ENCODE measurements at places on chromosomes 2 and 18.

DNA sequence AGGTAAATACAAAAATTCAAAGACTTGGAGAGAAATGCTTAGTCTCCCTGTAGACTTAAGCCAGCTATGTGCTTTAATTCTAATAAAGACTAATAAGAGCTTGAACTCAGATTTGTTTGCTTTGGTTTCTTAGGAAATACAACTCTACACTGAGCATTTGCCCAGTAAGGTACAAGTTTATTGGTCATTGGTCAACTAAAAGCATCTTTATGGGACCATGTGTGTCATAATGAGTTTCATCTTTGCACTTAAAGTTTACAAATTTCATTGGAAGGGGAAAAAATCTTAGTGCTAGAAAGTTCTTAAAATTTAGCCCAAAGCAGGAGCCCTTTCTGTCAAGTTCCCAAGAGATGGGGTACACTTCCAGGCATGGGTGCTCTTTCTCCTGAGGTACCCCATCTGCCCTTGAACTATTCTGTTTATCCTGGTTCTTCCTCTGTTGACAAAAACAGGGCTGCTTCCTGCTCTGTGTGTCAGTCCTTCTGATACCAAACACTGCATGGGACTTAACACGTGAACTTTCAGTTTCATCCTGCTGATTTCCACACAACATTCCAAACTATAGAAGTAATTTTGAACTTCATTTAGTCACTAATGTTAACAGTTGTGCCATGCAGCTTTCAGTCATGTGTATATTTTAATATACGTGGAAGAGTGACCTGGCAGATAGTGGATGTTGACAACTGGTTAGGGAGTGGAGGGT, 200.2 kb downstream of the TPGS2 start:
- DNase-seq: no peak

DNA sequence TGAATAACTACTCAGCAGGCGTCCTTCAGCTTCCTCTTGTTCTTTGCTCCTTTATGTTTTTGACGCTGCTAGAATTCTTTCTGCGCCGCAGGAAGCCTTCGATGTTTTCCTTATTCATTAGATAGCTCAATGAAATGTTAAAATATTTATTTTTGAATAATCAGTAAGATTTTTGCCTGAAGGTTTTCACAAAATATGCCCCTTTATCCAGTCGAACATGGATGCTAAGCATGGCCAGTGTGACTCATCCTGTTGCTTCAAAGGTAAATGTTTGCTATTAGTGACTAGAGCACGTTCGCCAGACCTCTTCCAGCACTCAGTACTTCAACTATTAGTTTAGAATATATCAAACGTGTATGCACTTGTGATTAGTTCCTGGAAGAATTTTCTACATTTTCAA, 7.6 kb upstream of the MEIS1 start:
- no peak for DNase-seq

- DNase-seq: peak; percentile 37
These were observed 369.6 kb upstream of the ID2 start for GRCh38 chr2:8312221-8312620.

DNA sequence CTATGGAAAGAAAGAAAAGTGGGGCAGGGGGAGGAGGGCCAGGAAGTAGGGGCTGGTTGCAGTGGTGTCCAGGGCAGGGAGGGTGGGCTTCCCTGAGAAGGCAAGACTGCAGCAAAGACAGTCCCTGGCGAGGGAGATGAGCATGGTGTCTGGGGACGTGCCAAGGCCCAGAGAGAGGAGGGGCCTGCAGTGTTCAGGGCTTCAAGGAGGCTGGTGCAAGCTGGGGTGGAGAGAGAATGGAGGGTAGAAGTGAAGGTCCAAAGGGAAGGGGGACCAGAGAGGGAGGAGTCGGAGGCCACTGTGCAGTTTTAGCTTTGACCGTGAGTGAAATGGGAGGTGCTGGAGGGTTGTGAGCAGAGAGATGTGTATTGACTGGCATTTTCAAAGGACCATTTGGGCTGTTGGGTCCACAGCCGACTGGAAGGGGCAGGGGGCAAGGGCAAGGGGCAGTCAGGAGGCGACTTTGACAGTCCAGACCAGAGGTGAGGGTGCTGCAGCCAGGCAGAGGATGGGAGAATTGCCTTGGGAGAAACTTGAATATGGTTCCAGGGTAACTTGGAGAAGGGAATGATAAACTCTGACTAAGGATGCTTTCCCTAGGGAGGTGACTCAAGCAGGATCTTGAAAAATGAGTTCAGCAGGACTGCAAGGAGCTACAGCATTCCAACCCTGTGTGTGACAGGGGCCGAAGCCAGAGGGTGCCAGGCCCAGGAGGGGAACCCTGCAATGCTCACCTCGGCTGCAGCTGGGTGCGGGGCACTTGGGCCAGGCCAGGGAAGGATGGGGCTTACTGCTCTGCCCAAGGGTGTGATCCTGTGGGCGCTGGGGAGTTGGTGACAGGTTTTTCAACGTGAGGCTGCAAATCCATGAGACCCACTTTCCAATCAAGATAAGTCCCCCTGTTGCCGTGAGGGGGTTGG, 177.1 kb upstream of the HAAO start:
- DNase-seq: no peak

- DNase-seq: no peak
These were observed 230.9 kb downstream of the GCA start for GRCh38 chr2:162574615-162575452.

DNA sequence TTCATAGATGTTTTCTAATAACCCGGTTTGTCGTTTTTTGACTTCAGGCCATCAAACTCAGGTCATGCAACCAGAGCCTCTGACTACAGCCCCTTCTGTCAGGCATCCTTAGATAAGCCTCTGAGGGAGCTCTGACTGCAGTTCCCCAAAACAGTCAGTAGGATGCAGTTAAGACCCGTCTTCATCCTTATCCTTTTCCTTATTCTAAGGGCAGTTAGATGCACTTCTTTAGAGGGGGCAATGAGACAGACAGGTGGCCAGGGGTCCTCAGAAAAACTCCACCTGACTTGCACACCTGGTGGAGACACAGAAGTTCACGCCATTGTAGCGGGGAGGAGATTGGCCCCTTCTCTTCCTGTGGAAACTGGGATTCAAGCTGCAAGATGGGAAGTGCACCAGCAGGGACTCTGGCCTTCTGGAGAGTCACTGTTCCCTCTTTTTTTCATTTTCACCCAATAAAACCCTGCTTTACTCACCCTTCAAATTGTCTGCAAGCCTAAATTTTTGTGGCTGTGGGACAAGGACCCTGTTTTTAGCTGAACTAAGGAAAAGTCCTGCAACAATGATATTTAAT, 104.8 kb upstream of the TFPI start:
- no peak for DNase-seq

DNA sequence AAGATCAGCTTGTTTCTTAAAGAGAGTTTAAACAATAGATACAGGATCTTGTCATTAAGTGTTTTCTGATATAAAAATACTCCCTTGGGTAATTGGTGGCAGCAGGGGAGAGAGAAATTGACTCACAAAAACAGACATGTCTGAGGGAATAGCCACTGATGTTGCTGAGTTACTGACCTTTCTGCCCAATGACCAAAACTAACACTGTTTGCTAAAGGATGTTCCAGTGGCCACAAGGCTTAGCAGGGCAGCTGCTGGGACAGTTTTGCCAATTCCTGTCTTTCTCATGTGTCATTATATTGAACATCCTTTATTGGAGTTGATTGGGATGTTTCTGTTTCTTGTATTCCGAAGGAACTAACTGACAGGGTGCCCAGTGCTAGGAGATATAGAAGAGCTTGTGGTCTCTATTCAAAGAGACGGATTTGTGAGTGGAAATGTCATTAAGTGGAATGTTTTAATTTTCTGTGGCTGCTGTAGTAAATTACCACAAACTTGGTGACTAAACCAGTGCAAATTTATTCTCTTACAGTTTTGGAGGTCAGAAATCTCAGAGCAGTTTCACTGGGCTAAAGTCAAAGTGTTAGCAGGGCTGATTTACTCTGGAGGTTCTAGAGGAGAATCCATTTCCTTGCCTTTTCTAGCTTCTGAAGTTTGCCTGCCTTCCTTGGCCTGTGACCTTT, 124.8 kb upstream of the RMDN2 start:
- no peak for DNase-seq

- DNase-seq: no peak
These were observed 241.8 kb upstream of the RAB12 start for GRCh38 chr18:8367217-8367988.

DNA sequence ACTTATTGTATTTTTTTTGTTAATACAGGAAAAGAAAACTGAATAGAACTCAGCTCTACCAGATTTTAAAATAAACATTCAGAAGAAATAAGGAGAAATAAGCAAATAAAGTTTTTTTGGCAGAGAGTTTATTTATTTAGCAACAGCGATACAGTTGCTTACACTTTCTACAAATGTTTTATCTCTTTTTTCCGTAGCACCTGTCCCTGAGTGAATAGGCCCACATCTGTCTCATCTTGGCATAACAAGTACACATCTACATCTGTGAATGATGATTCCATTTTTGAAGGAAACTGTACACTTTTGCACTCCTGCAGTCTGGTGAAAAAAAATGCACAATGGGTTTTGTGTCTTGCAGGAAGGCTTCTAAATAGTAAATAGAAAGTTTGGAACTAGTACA, 783.6 kb upstream of the ZEB2 start:
- no peak for DNase-seq

DNA sequence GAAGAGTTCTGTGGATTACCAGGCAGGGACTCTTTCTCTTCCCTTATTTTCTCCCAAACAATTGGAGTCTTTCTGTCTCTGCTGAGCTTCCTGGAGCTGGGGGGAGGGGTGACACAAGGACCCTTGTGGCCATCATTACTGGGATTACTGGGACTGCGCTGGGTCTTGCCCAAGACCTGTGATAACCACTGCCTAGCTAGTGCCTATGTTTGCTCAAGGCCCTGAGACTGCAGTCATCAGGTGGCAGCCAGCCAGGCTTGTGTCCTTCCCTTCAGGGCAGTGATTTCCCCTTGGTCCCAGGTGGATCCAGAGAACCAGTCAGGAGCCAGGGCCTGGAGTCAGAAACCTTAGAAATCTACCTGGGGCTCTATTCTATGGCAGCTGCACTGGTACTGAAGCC, 355.6 kb downstream of the PARD3B start:
- no peak for DNase-seq

DNA sequence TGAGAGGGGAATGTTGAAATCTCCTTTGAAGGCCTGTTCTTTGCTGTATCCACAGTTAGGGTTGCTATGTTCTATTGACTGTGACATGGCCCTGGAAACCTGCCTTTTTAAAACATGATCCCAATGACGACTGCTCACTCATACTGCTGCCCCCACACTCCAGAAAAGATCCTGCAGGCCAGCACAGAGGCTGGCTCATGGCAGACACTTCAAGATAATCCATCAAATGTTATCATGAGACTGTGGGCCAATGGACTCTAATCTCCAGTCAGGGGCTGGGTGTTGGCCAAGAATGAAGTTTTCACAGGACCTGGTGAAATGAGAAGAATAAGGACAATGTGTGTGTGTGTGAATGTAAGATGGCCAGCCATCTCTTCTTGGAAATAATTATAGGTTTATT, 59.0 kb upstream of the THOC1 start:
- DNase-seq: no peak

DNA sequence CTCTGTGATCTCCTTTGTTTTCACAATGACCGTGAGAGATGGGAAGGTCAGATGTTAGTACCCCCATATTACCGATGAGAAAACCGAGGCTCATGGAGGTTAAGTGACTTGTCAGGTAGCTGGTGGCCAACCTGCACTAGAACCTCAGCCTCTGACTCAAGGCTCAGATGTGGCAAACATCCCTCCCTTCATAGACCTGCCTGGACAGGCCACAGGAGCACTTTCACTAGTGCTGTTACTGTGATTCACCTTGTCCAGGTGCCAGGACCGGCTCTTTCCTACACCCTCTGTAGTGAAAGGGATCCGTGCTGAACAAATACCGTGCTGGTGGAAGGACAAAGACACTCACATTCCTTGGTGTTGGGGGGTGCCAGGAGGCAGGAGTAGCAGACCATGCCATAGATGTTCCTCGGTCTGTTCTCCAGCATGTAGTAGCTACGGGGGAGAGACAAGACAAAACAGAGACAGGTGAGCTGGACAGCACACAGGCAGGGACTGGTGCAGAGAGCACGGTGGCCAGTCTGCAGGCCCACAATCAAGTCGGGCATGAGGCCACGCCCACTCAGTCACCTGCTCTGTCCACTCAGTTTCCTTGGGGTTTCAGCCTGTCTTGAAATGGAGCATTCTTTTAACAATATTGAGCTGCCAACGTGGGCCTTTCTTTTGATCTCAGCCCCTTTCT, 65.9 kb downstream of the EDAR start:
- no peak for DNase-seq

- no peak for DNase-seq
These were observed 34.5 kb downstream of the ARL4C start for GRCh38 chr2:234462218-234462992.

DNA sequence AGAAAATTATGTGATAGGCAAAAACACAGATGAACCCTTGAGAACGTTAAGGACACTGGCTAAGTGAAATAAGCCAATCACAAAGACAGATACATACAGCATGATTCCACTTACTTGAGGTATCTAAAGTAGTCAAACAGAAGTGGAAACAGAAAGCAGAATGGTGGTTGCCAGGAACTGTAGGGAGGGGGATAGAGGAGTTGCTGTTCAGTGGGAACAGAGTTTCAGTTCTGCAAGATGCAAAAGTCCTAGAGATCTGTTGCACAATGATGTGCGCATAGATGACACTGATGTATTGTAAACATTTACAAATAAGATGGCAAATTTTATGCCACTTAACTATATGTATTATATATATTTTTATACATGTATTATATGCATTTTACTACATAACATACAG, 59.7 kb downstream of the POLE4 start:
- DNase-seq: no peak

GRCh38 chr2:21250673-21251072, 126.9 kb downstream of the TDRD15 start:
- no peak for DNase-seq

DNA sequence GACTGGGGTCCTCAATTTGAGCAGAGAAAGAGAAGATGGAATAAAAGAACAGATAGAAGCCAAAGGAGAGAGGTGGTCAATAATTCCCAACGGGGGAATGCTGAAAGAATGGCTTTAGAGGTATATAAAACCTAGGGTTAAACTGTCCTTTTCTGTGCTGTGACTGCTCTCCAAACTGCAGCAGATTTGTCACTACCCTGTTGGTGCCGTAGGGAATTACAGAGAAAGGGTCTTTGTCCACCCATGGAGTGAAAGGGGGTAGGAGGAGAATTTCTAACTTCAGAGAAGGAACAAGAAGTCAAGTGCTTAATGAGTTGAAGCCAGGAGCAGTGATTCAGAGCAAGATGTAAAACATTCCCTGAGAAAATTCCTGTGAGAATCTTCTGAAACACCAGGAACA, 486.5 kb downstream of the NUP35 start:
- no peak for DNase-seq

- no peak for DNase-seq
These were observed 164.9 kb downstream of the SMAD7 start for GRCh38 chr18:48785736-48786454.

DNA sequence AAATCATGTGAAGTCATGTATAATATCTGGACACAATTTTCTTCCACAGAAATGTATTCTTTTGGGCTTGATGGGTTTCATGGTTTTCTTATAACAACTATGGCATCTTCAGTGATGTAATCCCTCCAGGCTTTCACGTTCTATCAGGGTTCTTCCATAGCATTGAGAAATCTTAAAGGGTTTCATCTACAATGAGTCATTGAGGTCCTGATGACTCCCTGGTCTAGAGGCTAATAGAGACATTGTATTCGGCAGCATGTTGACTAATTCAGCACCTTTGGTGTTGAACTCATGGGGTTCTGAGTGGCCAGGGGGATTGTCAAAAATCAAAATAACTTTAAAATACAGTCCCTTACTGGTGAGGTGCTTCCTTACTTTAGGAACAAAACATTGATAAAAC, 614.0 kb upstream of the CRIM1 start:
- DNase-seq: no peak
